ENCODE measurements at places on chromosomes 6 and 20.

- no peak for DNase-seq
These were observed 435.5 kb upstream of the PLCB4 start for GRCh38 chr20:8633366-8633765.

- no peak for DNase-seq
These were observed 535.9 kb downstream of the FRK start for GRCh38 chr6:115524821-115525220.

DNA sequence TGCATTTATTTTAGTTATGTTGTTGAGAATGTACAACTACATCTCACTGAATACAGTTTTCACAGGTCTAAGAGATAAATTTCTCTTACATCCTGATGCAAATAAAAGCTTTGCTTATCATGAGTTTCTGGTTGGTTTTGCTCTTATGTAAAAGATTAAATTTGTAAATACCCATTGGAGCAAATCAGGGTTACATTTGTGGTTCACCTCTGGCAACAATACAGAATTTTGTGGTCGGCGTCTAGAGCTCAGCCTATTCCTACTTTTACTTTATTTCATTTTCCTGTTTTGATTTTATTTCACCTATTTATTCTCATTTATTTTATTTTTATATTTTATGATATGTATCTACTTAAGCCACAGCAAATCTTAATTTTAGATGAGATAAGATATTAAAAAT is 271.9 kb upstream of the MARCKS start:
- DNase-seq, result no peak

DNA sequence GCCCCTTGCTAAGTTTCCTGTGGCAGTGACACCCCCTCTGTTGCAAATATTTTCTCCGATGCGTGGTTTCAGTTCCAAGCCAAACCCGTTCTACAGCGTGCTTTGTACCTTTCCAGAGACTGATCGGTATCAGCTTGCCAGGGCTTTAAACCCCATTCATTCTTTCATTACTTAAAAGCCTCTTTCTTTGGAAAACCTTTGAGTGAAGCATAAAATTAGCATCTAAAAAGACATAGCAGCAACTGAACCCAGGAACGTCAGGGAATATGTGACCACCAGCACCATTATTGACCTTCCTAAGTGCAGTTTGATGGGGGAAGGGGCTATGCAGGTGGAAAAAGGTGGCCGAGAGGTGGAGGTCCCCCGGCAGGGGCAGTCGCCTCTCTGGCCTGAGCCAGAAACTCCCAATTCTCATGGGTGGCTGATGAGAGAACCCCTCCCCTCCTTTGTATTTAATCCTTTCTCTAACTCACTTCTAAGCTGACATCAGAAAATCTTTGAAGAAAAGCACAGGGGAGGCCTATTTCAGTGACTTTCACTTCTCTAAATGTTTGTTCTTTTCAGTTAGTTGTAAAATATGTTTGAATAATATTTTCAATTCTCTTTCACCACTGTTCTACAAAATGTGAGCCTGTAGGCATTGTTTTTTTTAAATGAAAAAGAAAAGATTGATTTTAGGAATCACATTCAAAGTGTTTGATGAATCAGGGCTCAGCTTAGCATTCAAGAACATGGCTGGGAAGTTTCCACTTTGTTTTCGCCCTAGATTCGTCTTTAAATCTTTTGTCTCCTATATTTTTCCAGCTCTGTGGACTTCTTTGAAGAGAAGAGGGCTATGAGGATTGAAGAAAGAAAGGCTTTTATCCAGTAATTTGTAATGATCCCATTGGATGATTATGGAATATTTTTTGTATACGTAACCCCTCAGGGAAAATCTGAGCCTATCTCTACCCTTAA is 89.2 kb downstream of the RSPH3 start:
- DNase-seq, result no peak

DNA sequence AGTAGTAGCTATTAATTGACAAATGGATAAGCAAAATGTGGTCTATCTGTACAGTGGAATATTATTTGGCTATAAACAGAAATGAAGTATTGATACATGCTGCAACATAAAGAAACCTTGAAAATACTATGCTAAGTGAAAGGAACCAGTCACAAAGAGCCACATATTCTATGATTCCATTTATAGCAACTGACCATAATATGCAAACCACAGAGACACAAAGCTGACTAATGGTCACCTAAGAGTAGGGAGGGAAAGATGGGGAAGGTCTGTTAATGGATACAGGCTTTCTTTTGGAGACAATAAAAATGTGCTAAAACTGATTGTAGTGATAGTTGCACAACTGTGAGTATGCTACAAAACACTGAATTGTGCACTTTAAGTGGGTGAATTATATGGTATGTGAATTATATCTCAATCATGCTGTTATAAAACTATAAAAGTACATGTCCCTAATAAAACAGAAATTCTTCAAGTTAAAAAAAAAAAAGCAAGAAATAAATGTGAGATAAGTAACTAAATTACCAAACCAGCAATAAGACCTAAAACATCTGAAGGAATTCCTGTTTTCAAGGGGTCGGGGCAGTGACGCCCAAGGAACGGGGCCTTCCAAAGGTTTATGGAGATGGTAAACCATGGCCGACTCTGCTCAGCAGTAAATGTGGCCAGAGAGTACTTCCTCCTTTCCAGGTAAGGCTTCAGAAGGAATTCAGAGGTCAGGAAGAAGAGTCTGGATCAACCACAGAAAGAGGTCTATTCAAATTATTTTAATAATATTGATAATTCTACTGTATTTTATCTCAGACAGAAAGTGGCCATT is 75.4 kb downstream of the ARHGAP18 start:
- DNase-seq, result no peak
